ENCODE measurements at places on chromosomes 2 and 18. TPM values are rescaled to one million over a fixed set of nuclear protein-coding genes. Genes with fewer than 3 reads are reported as not detected.
A peak's percentile ranks its signal among the peaks of the same experiment; 100 is the strongest.

GRCh38 chr2:179272406-179273192 is 8.0 kb upstream of the SESTD1 start:
- no peaks in the 10 kb centered on the region for H3K27me3 ChIP-seq
- DNase-seq, result no peak
- H3K27ac ChIP-seq, result no peak overlapping the region

Gene LRRC30
- total RNA-seq, result not detected

GRCh38 chr18:12308386-12309100 is 502 bp downstream of the TUBB6 start:
- H3K27me3 ChIP-seq, result peaks cover 24% of the 10 kb centered on the region
- H3K27ac ChIP-seq, result no peak overlapping the region
- H3K36me3 ChIP-seq, result peaks cover 13% of the 10 kb centered on the region
- peaks cover 15% of the 10 kb centered on the region for H3K4me1 ChIP-seq
- H3K4me3 ChIP-seq, result peak overlapping the region; percentile 75

Gene DNMT3A
- total RNA-seq, result 162 TPM

- H3K4me1 ChIP-seq, result no peaks in the 10 kb centered on the region
- no peak for DNase-seq
- no peak overlapping the region for H3K4me3 ChIP-seq
- no peaks in the 10 kb centered on the region for H3K27me3 ChIP-seq
- H3K27ac ChIP-seq, result no peak overlapping the region
- H3K36me3 ChIP-seq, result no peaks in the 10 kb centered on the region
These were observed 116.0 kb downstream of the SETBP1 start for GRCh38 chr18:44796429-44797428.

Gene MZT2B
- 167 TPM for total RNA-seq

DNA sequence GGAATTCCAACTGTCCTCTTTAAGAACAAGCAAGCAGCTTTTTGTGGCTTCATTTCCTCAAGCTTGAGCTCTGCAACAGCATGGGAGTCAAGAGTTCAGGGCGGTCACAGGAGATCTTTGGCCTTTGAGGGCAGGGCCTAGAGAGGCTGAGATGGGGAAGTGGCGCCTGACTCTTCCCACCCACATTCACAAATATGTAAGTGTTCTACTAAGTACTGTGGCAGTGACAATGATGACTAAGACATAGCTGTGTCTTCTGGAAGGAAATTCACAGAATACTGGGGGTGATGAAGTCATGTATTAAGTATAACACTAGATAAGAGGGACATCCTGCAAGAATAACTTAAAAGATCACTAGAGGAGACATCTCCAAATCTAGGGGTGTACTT is 15.0 kb downstream of the RND3 start:
- no peak for DNase-seq
- H3K36me3 ChIP-seq, result peaks cover 64% of the 10 kb centered on the region
- no peak overlapping the region for H3K27ac ChIP-seq
- H3K27me3 ChIP-seq, result no peaks in the 10 kb centered on the region
- peaks cover 3% of the 10 kb centered on the region for H3K4me1 ChIP-seq
- no peak overlapping the region for H3K4me3 ChIP-seq

- H3K36me3 ChIP-seq, result no peaks in the 10 kb centered on the region
- no peak for DNase-seq
- no peak overlapping the region for H3K4me3 ChIP-seq
- H3K27ac ChIP-seq, result no peak overlapping the region
- H3K27me3 ChIP-seq, result no peaks in the 10 kb centered on the region
- H3K4me1 ChIP-seq, result no peaks in the 10 kb centered on the region
These were observed 132.0 kb downstream of the EML6 start for GRCh38 chr2:54855434-54855833.

Gene SLC16A14
- 2.1 TPM for total RNA-seq

Data from H1 (cell line).